ENCODE measurements at places on chromosomes 7 and 10. TPM values are rescaled to one million over a fixed set of nuclear protein-coding genes. Genes with fewer than 3 reads are reported as not detected.

GRCh38 chr7:46745707-46746090 is 824.6 kb upstream of the IGFBP3 start:
- DNase-seq, result no peak

Gene HDAC9
- 22.8 TPM for total RNA-seq

Gene NKX1-2
- not detected for total RNA-seq

Gene KNDC1
- total RNA-seq, result not detected

DNA sequence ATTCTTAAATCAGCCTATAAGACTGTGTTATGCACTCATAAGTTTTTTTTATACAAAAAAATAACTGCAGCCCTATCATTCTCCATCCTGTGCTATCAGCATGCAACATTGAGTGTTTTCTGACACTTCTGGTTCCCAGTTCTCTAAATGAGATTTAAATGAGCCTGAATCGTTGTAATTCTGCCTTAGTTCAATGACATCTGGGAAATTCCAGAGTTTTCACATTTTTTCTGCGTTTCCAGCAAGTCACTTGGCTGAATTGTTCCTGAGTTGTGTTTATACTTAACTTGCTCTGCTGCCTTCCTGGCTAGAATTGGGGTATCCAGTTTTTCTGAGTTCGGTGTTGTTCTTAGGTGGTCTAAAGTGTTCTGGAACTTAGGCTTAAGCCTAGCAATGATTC is 636.1 kb upstream of the FZD8 start:
- no peak for DNase-seq

GRCh38 chr7:150481922-150482321 is 31.5 kb downstream of the GIMAP8 start:
- no peak for DNase-seq

DNA sequence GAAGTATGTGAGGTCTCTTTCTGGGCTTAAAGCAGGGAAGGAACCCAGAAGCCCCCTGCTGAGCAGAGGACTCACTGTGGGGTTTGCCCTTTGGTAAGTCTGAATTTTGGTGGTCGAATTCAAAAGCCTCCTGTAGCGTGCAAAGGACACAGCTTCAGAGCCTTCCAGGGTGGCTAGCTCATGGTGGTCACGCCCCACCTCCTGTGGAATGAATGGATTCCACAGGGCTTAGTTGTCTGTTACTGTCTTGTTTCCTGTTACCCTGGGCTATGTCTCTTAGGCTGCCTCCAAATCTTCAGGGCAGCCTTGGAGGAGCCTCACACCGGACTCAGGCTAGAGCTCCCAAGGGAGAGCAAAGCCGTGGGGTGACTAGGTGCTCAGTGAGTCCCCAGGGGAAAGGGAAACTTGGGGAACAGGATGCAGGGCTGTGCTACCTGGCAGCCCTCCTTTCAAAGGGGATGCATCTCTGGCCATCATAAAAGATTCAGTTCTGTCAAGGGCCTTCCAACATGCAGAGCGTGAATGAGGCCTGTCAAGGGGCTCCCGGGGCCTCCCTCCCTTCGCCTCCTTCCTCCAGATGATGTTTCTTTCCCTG is 211.7 kb downstream of the CCSER2 start:
- DNase-seq, result no peak

DNA sequence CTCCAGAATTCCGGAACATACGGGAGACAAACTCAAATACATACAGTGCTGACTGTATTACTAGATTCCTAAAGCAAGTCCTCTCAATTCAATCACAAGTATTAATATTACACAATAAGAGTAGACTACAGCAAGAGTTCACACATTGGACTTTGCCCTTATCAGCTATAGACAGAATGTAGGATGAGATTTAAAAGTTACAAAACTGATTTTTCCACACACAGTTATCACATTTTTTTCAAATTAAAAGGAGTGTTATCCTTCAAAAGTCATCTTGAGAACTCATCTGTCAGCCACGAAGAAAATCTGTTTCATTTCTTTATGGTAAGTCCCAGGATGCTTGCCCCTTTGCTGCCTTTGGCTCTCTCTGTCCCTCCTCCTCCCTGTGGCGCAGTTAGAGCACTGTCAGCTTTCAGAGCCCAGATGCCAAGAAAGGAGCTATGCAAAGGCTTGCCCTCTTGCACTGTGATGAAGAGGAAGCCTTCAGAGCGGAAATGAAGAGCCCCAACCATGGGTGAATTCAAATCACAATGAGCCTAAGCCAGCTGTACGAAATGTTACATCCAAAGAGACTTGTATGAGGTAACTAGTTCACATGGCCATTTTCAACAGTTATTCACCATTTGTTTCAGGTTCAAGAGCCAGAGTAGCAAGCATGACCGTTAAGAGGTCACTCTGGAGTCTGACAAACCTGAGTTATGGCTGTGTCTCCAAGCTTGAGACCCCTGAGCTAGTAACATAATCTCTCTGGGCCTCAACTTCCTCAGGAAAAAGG is 10.7 kb downstream of the NCOA4 start:
- DNase-seq, result peak; percentile 51

DNA sequence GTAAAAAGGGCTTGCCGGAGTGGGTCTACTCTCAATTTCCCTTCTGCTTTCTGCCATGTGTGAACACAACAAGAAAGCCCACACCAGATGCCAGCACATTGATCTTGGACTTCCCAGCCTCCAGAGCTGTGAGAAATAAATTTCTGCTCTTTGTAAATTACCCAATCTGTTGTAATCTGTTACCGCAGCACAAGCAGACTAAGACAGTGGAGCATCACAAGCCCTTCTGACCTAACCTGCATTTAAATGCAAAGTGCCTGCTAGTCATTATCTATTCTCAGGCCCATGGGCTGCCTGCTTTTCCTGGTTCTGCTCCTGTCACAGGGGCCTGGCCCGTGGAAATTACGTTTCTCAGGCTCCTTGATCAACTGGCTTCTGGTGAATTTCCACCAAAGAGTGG is 199.3 kb upstream of the AUTS2 start:
- no peak for DNase-seq

DNA sequence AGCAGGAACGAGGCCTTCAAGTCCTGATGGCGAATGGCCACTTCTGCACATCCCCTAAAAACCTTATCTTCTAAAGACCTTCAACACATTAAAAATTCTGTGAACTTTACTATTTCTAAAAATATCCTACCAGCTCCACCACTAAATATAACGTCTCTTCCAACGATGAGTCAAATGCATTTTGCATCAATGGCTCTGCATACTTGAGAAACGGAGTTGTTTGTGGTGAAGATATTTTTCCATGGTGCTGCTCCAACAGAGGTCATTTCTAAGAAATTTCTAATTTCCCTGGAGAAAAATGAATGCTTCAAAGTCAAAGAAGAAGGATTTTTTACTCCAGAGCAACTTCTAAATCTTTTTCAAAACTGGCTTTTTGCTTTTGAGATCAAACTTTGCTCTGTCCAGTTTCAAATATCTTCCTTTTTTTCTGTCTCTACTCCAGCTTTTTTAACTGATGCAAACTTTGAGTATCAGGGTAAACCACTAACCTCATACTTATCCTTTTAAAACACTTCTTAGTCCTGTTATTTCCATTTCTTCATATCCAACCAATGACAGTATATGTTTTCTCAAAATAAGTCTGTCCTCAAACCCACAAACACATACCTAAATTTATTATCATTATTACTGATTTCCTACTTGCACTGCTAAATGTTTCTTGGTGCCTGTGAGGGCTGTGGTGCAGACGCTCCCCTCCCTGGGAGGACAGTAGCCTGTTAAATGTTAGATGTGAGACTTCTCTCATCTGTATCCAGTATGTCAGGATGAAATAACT is 258.1 kb downstream of the KLF6 start:
- DNase-seq, result no peak
